Non-pigmented ciliary epithelial cell (primary cell): ENCODE measurements at places on chromosomes 5 and 9.

- no peak for DNase-seq
Measured at GRCh38 chr9:7591501-7591900, 208.1 kb downstream of the DMAC1 start.

DNA sequence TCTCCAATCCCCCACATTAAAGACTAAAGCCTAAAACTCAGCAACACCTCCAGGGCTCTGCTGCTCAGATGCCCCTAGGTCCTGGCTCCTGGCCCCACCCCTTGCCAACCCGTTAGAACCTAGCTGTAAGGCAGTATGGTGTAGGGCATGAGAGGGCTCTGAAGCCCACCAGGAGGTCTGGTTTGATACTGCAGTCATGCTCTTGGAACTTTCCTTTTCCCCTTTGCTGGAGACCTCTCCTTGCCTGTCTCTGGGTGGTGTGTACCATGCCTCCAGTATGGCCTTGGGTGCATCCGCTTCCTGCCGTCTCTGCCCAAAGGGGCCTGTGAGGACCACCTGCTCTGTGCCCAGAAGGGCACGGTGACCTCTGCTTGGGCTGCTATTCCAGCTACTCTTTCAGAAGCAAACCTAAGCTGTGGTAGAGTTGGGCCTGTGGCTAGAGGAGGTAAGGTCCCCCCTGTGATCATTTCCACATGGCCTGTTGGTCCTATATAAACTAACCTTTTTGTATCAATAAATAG lies 3.5 kb downstream of the TENT4A start:
- DNase-seq = no peak

DNA sequence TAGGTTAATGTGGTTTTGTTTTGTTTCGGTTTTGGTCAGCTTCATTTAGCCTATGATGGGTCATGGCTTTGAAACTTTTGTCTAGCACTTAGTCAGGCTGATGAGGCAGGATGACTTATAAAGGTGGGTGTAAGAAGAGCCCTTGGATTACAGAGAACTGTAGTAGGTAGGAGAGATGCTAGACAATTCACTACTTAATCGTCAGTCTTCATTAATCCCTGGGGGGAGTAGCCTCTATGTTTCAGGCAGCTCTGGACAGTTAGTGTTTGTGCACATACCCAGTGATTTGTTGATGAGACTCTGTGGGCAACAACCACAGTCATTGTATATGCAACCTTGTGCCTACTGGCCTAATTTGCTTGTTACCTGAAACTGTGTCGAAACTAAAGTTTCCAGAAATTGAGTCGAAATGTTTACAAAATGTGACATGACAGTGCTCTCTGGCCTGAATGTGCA lies 113.3 kb downstream of the MTREX start:
- no peak for DNase-seq

DNA sequence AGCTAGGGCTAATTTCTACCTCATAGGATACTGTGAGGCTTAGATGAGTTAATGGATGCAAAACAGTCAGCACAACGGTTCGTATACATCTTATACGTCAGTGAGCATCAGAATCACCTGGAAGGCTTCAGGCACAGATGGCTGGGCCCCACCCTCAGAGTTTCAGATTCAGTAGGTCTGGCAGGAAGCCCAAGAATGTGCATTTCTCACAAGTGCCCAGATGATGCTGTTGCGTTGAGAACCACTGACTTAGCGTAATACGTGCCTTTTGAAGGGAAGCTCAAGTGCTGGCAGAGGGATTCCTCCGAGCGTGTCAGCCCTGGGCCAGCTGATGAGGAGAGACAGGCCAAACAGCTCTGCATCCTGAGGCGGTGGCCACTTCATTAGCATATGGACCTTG lies 117.1 kb upstream of the WWC1 start:
- DNase-seq = no peak

- no peak for DNase-seq
Measured at GRCh38 chr5:29079771-29080170, 2041.4 kb upstream of the CDH9 start.

- DNase-seq = no peak
Measured at GRCh38 chr9:95305770-95306492, 11.6 kb downstream of the FANCC start.

GRCh38 chr9:97940233-97940632 lies 2.3 kb upstream of the HEMGN start:
- DNase-seq = no peak

GRCh38 chr5:111863801-111864200 lies 106.8 kb upstream of the NREP start:
- DNase-seq = no peak

GRCh38 chr5:170277867-170278281 lies 19.7 kb downstream of the LCP2 start:
- DNase-seq = no peak

GRCh38 chr5:761059-761771 lies 23.3 kb downstream of the ZDHHC11B start:
- DNase-seq = no peak

GRCh38 chr5:159781626-159782157 lies 134.6 kb upstream of the ADRA1B start:
- no peak for DNase-seq

GRCh38 chr5:132823481-132824050 lies 6.9 kb downstream of the SHROOM1 start:
- no peak for DNase-seq

DNA sequence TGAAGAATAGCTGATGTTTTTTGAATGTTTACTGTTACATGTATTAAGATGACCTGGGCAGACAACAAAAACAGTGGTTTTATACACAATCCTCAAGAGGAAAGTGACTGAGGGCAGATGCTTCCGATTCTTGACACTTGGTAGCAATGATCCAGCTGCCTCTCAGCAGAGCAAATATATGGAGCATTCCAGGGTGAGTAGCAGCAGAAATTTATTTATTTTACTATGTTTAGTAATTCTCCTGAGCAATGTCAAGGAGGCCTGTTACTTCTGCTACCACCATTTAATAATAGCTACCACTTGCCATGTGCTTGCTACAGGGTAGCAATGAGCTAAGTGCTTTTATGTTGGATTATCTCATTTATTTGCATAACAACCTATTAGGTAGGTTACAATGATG lies 69.1 kb upstream of the NR3C1 start:
- no peak for DNase-seq

DNA sequence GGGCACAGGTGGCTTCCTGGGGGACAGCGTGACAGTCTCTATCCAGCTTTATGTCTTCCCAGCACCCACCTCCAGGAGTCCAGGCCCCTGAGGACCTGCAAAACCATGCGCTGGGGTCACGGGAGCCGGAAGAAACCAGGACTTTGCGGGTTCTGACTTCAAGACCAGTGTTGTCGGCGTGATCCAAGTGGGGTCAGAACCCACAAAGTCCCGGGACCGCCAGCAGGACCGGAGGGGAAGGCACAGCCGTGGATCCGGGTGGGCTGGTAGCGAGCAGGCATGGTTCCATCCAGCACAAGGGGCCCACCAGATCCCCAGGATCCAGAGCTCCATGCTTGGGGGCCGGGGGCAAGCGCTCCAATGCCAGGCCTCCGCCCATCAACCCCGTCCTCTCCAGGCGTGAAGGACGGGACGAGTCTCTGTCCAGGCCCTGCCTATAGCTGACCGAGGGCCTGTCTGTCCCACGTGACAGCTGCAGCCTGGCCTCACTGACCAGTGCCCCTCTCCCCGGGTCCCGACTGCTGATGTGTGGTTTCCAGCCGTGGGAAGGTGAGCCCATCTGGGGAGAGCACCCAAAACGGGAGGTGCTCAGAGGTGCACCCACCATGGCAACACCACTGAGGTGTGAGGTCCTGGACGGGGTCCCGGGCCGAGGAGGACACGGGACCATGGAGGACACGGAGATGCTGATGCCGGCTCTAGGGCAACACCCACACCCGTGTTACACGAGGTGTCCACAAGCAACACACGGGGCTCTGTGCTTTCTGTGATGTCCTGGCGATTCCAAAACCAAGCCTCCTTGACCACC lies 48.9 kb downstream of the SLC12A7 start:
- no peak for DNase-seq

GRCh38 chr5:74992791-74993190 lies 59.6 kb downstream of the GCNT4 start:
- no peak for DNase-seq

DNA sequence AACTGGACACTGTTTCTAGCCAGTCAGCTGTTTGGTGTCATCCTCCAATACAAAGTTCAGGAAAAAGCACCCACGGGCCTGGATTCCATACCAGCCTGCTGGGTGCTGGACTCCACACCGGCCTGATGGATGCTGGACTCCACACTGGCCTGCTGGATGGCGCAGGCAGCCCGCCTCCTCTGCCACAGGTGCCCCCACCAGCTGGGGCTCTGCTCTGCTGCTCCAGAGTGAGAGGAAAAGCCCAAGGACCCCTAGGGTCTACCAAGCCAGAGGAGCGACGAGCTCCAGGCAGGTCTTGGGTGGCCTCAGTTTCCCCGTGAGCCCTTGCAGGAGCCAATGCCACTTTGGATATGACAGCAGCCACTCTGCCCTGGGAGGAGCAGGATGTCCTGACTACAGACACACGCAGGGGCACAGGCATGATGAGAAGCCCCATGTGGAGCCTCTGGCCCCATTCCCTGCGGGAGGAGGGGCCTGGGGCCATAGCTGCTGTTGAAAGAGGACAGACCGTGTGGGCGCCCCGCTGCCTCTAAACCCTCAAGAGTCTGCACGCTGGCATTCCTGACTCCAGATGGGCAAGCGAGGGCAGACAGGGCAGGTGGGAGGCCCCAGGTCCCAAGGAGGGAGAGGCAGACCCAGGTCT lies 141.6 kb downstream of the OLFM1 start:
- DNase-seq = no peak

DNA sequence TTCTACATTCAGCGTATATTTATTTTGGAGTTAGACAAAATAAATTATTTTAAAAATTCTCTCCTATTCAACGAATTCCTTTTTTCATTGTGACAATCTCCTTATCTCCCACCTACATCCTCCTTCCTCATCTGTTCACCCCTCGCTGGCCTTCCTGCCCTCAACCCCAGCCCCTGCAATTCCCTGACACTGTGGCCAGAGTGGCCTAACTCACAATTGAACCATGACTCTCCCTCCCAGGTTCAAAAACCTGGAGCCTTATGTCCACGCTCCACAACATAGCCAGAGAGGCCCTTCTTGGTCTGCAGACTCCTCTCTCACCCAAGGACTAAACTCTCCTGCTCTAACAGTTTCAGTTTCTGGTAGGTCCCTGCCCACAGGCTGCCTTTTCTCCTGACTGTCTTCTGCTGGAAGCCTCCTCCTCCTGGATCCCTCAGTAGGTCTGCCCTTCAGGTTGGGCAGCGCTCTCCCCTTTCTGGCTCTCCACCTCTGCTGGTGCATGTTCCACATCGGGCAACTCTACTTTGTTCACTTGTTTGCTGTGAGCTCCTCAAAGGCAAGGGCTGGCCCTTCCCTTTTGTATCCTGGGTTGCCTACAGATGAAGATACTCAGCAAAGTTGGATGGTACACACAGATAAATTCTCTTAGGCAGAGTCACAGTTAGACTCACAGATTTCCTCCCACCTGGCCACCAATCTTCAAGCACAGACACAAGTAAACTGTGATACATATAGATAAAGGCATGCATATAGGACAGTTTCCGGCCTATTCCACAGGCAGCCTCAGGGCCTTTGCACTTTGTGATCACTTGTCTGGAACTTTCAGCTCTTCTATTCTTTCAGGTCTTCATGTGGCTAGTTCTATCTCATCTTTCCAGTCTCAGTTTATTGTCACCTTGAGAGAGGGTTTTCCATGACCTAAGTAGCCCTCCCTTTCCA lies 19.8 kb upstream of the MYORG start:
- DNase-seq = no peak

- DNase-seq = no peak
Measured at GRCh38 chr5:122421374-122422079, 109.5 kb downstream of the SNCAIP start.

DNA sequence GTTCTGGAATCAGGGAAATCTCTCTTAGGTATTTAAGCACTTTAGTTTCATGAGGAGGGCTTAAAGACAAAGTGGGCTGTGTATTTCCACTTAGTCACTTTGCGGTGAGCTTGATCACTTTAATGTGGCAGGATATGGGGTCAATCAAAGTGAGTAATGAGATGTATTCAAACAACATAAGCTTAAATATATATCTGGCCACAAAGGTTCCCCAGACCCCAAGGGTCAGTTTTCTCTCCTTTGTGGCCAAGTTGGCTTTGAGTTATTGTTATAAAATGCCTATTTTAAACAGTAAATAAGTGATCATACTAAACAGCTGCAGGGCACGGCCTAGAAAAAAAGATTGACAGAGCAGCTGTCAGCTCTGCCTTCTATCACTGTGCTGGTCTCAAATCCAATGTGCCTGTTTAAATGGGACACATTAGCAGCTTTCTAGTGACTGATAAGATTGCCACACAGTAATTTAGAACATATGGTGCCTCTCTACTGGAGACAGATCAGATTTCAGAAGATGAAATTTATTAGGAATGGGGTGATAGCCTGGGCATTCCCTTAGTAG lies 363.9 kb downstream of the AGTPBP1 start:
- DNase-seq = peak; percentile 4

- DNase-seq = no peak
Measured at GRCh38 chr9:37191403-37192089, 71.2 kb downstream of the ZCCHC7 start.

DNA sequence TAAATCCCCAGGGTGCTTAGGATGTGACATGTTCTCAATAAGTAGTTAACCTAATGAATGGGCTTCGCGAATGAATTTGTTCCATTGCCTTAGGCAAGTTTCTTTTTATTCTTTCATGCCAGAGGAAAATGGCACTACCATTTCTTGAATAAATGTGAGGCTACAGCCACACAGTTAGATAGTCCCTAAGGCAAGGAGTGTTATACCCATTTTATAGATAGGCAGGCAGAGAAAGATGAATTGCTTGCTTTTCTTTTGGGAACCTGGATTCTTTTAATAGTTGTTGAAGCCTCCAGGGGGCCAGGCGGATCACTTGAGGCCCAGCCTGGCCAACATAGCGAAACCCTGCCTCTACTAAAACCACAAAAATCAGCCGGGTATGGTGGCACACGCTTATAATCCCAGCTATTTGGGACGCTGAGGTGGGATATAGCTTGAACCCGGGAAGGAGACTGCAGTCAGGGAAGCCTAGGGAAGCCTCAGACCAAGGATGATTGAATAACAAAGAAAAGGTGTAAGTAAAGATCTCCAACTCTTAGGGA lies 943 bp downstream of the NOP16 start:
- no peak for DNase-seq

- no peak for DNase-seq
Measured at GRCh38 chr5:2155556-2155955, 272.8 kb upstream of the IRX4 start.

DNA sequence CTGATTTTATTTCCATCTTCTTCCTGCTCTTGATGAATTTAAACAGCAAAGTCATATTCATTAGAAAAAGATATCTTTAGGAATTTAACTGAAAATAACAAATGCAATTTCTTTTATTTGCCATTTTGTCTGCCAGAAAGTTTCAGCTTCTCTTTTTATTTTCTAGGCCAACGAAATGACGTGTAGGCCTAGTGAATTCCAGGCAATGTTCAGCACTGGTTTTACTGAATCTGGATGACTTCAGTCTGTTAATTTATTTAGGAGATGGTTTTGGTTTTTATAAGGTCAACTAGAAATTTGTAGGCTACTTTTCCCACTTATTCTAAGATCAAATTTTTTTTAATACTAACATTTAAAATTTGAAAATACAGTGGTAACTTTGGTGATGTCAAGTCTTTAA lies 129.1 kb upstream of the VCAN start:
- no peak for DNase-seq

- no peak for DNase-seq
Measured at GRCh38 chr5:179766726-179767455, 26.9 kb upstream of the LTC4S start.
